ENCODE measurements at places on chromosomes 16 and 17.
A peak's percentile ranks its signal among the peaks of the same experiment; 100 is the strongest.

- no peak for DNase-seq
Observed at GRCh38 chr16:15855704-15856003, 1.2 kb downstream of the MYH11 start.

GRCh38 chr16:73268366-73268993 is 220.6 kb upstream of the ZFHX3 start:
- no peak for DNase-seq

- DNase-seq, result no peak
Observed at GRCh38 chr17:12953156-12953555, 64.7 kb downstream of the ELAC2 start.

DNA sequence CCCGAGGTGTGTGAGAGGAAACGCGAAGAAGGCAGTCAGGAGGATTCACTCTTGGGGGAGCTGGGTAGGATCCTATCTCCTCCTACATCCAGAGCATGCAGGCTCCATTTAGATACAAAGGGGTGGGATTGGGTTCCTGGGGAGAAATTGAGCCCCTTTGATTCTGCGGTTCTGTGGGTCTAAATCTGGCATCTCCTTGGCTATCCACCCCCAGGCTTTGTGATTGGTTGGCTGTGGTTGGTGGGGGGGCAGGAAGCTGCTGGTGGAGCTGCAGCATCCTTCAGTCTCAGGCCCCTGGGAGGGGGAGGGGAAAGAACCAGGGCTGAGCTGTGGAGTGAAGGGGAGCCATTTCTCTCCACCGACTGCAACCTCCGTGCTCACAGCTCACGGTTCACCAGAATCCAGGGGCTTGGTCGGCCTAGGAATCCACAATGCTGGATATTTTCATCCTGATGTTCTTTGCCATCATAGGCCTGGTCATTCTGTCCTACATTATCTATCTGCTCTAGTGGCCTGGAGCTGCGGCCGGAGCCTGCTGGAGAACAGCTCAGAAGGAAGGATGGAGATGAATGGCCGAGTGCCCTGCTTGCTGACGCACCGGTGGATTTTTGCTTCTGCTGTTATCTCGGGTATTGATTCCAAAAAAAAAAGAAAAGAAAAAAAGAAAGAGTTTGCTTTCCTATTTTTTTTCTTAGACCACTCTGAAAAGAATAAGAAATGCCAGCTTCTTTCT is at the start of gene LASP1NB:
LASP1NB (plus strand) TSS at position 352 of the 733 bp plus-strand sequence.
- peak; percentile 57 for DNase-seq

DNA sequence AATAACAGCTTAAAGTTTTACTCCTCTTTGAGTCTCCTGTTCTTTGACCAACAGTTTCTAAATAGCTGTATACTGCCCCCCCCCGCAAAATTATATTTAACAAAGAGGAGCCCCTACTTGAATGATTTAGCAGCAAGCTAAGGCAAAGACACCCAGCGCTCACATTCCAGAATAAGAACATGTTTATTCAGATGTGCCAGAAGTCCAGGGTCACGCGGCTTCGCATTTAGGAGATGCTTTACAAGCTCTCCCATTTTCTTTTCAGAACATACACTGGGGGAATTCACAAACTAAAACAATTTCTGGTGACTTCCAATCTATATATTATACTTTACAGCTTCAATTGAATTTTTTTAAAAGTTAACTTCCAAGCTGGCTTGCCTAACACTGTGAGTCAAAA is 5.3 kb downstream of the PLD6 start:
- DNase-seq, result no peak

- no peak for DNase-seq
Observed at GRCh38 chr16:1144476-1145382, 8.2 kb upstream of the CACNA1H start.

DNA sequence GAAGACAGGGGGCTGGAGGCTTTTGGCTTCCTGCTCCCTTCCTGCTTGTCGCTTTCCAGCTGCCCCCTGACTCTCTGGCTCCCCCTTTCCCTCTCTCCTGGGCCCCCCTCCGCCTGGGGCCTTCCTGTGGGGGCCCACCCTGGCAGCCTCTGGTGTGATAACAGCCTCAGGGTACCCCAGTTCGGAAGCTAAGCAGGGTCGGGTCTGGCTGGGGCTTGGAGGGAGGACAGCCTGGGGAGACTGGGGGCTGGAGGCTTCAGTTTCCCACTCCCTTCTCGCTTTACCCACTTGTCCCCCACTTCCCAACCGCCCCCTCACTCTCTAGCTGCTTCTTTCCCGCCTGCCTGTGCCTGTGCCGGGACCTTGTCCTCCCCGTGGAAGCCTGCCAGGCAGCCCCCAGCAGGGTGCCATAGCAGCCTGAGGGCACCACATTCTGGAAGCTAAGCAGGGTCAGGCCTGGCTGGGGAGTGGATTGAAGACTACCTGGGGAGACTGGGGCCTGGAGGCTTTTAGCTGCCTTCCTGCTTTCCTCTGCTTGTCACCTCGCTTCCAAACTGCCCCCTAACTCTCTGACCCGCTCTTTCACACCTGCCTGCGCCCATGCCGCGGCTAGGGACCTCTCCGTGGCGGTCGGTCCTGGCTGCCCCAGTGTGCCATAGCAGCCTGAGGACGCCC is 2275.5 kb downstream of the TP53TG3F start:
- no peak for DNase-seq

DNA sequence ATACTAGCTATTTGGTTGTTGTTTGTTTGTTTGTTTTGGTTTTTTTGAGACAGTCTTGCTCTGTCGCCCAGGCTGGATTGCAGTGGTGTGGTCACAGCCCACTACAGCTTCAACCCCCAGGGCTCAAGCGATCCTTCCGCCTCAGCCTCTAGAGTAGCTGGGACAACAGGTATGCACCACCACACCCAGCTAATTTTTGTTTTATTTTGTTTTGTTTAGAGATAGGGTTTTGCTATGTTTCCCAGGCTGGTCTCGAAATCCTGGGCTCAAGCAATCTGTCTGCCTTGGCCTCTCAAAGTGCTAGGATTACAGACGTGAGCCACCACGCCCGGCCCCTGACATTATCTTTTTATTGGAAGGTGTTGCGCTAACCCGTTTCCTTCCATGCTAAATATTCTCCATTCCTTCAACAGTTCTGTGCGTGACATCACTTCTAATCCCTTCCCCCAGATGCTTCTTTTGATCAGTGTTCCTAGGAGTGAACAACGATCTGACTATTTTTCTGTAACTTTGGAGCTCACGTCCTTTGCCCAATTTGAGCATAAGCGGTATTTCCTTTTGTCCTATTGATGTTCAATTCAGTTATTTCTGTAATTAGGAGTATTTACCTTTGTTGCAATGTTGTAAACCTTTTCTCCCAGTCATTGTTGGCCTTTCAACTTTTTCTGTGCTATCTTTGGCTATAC is 30.2 kb upstream of the EMP2 start:
- no peak for DNase-seq

GRCh38 chr17:42200706-42201457 is 6.6 kb upstream of the GHDC start:
- no peak for DNase-seq

- no peak for DNase-seq
Observed at GRCh38 chr17:2102931-2103809, 48.3 kb downstream of the HIC1 start.

GRCh38 chr17:17933775-17934174 is 38.4 kb downstream of the TOM1L2 start:
- DNase-seq, result no peak

DNA sequence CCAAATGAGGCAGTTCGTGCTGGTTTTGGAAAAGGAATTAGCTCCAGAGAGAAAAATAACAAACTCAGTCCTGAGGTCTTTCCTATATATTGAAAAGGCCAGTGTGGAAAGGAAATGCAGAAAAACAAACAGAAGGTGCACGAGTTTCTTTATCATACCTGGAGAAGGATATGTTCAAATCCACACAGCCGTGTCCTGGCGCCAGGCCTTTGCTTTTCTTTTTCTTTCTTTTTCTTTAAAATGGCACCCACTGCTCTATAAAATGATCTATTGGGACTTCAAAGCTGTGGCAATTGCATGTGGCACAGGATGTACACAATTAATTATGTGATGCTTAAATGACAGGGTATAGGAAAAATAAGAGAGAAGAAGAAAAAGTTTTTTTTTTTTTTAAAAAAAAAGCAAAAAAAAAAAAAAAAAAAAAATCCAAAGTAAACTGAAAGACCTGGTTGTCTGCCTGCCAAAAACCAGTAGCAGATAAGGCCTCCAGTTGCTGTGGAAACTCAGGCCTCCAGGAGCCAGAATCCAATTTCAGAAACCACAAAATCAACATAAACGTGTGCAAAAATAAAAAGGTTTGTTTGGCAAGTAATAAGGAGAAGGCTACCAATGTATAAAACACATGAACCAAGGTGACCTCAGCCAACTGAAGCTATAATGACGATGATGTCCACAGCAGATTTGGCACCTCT is 957.6 kb upstream of the SOX9 start:
- no peak for DNase-seq

- DNase-seq, result no peak
Observed at GRCh38 chr17:77809814-77810213, 148.7 kb upstream of the TNRC6C start.

DNA sequence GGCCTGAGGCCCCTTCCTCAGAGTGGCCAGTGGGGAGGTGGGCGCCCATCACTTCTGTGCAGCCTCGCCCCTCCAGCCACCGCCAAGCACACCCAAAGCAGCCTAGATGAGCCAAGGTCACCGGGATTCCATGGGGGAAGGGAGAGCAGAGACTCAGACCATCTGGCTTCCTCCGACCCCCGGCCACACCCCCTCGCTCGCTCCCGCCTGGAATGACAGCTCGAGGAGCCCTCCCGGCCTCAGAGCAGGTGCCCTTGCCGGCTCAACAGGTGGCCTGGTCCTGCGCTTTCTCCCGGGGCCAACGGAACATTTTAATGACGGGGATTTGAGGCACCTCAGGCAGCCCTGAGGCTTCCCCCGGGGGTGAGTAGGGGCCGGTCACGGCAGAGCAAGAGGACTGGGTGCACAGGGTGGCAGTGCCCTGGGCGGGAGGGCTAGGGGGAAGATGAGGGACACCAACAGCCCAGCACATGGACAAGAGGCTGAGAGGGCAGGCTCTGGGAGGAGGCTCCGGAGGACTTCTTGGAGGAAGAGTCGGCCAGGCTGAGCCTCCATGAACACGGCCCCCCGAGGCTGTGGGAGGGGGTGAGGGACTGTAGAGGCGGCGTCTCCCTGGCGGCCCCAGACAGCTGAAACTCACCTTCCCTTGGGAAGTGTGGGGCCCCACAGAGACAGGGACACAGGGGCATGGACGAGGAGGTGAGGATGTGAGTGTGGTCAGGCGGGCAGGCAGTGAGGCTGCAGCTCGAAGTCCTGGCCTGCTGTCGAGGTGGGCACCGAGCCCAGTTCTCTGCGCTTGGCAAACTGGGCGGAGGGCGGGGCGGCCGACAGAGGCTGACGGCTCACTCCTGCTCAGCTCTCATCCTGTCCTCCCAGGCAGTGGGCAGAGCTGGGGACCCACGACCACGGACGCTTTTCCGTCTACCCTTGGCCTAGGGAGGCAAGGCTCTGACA is 12.5 kb upstream of the C1QTNF8 start:
- no peak for DNase-seq

- DNase-seq, result no peak
Observed at GRCh38 chr16:62035115-62036092, 834 bp downstream of the CDH8 start.

GRCh38 chr17:55322453-55322985 is 57.8 kb downstream of the HLF start:
- DNase-seq, result no peak

DNA sequence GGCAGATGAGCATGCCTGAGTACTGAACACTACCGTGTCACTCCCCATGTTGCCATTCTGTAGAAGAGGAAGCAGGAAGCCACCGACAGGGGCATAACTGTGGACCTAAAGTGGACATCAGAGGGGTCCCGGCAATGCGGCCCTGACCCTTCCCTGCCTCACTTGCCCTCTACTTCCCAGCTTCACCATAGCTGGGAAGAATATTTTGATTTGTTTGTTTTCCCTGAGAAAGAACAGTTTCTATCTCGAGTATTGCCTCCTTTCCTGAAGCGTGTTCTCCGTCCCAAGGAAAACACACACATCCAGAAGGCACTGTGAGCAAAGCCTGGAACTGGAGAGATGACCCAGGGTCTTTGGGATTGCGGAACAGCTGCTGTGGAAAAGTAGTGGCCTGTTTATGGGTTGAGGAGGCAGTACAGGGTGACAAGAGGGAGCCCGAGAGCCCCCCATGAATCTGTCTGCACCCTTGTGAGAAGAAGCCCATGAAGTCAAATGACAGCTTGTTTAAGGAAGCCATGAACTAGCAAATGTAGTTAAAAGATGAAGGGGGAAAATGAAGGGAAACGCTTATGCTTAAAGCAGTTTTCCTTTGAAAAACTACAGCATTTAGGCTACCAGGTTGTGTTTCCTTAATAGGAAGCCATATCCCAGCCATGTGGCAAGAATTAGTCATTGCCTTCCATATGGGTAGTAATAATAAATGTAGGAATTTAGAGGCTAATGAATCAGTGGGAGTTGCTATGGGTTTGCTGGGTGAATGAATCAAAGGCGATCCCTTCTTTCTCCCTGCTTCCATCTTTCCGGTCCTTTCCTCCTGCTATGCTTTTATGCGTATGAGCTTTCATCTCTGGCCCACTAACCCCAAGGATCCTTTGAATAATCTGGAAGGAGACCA is 90.0 kb upstream of the TBX2 start:
- DNase-seq, result no peak

- DNase-seq, result no peak
Observed at GRCh38 chr17:14818469-14818868, 446.7 kb downstream of the PMP22 start.

DNA sequence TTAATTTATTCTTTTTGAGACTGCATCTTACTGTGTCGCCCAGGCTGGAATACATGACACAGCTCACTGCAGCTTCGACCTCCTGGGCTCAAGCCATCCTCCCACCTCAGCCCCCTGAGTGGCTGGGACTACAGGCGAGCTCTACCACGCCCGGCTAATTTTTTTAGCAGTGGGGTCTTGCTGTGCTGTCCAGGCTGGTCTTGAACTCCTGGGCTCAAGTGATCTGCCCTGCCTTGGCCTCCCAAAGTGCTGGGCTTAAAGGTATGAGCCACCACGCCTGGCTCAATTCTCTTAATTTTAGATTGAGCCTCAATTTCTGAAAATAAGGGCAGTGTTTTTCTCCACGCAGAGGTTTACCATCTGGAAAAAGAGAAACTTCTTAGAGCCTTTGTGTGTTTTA is 41.1 kb downstream of the ZNF750 start:
- DNase-seq, result no peak

DNA sequence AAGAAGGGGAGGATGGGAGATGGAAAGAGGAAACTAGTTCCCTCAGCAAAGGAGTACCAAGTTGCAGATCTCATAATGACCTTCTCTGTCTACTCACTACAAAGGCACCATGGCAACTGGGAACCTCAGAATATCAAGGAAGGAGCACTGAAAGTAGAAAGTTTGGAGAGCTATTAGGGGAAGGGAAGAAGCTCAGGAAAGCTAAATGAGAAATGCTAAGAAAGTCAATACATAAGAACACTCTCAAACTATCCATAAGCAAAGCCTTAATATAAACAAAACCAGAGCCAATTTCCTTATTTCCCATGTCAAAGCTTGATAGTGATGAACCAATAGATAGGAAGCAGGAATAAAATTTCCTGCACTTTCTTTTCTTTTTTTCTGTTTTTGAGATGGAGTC is 57.9 kb upstream of the C17orf78 start:
- no peak for DNase-seq
